ENCODE measurements at places on chromosomes 4 and X. TPM values are rescaled to one million over a fixed set of nuclear protein-coding genes. Genes with fewer than 3 reads are reported as not detected.

GRCh38 chr4:183399616-183400015, 44.8 kb upstream of the CDKN2AIP start:
- H3K4me1 ChIP-seq: peaks cover 6% of the 10 kb centered on the region
- no peak for DNase-seq
- no peaks in the 10 kb centered on the region for H3K36me3 ChIP-seq
- no peak overlapping the region for H3K27ac ChIP-seq

DNA sequence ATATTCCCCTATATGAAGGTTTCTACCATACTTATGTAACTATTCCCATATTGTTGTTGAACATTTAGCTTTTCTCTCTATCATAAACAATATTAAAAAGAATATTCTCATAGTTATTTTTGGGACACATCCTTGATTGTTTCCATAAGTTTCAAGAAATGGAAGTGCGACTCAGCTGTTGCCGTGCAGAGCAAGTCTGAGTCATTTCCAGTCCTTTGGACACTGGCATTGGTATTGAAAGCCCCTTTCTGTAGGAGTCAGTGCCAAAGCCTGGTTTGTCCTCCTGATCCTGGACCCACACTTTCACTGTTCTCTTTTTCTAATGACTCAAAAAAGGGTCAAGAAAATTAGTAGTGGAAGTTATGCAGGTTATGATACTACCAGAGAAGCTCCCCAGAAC, 108.3 kb upstream of the DIAPH2 start:
- H3K36me3 ChIP-seq: no peaks in the 10 kb centered on the region
- no peaks in the 10 kb centered on the region for H3K27me3 ChIP-seq
- no peak overlapping the region for H3K4me3 ChIP-seq
- H3K4me1 ChIP-seq: no peaks in the 10 kb centered on the region

Gene UTP3
- total RNA-seq: 42.5 TPM

Gene GYG2
- total RNA-seq: not detected

Gene CXCL3
- total RNA-seq: not detected

All from CD8-positive, alpha-beta memory T cell (primary cell).